RWPE2 (cell line): ENCODE measurements at places on chromosomes 11 and 22.

DNA sequence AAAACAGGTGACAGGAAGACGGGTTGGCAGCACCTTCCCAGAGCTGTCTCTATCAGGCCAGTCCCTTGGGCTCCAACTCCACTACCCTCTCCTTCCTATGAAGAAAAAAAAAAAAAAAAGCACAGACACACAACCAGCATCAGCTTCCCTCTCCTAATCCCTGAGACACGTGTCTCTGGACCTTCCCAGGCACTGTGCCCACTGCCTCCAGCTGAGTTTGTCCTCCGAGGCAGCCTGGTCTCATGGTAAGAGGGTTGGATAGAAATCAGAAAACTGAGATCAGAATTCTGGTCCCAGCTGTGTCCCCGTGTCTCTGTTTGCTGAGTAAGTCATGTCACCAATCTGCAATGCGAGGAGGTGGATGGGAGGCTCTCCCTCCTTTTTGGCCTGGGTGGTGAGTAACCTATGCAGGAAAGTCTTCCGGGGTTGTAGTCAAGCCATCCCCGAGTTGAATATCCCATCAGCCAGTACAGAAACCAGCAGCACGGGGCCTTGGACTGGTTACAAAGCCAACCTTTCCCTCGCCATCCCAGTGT is 193.7 kb upstream of the TBCEL start:
- no peak for DNase-seq

GRCh38 chr11:129295746-129296145 is 79.9 kb upstream of the BARX2 start:
- no peak for DNase-seq

DNA sequence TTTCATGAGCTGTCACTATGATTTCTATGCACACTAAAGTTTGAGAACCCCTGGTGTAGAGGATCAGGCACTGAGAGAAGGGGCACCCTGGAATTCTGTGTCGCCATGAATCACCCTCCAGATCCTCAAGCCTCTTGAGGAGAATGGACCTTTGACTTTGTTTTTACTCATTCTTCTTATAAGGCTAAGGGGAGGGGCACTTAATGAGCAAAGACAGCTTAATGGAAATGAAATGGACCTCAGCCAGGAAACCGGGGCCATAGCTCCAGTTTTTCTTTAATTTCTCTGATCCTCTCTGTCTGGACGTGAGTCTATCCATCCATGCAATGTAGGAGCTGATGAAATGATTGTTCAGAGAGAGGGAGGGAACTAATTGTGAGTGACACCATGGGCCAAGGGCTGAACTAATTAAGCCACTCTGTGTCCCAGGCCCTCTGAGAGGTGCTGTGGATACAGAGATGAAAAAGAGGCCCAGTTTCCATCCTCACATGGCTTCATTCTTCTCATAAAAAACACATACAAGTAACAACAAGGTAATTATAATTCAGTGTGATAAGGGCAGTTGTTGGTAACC is 32.8 kb downstream of the OR2AT4 start:
- no peak for DNase-seq

GRCh38 chr22:41899992-41900651 is 14.8 kb downstream of the SHISA8 start:
- DNase-seq, result no peak

GRCh38 chr22:25548866-25549464 is 15.5 kb upstream of the GRK3 start:
- no peak for DNase-seq

DNA sequence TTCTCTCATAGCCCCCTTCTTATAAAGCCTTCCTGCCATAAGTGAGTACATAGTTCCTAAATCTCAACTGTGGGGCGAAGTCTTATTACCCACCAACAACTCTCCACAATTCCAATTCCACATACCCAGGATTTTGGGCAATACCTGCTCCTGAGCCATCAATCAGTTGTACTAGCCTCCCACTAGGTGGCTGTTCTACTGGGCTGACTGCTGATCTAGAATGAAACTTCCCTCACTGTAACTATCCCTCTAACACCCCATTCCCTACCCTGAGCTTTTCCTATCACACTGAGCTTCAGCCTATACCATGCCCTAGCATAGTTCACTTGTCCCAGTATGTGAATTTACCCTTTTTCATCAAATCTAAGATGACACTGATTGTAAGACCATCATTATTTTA is 52.5 kb downstream of the RRAS2 start:
- DNase-seq, result no peak

DNA sequence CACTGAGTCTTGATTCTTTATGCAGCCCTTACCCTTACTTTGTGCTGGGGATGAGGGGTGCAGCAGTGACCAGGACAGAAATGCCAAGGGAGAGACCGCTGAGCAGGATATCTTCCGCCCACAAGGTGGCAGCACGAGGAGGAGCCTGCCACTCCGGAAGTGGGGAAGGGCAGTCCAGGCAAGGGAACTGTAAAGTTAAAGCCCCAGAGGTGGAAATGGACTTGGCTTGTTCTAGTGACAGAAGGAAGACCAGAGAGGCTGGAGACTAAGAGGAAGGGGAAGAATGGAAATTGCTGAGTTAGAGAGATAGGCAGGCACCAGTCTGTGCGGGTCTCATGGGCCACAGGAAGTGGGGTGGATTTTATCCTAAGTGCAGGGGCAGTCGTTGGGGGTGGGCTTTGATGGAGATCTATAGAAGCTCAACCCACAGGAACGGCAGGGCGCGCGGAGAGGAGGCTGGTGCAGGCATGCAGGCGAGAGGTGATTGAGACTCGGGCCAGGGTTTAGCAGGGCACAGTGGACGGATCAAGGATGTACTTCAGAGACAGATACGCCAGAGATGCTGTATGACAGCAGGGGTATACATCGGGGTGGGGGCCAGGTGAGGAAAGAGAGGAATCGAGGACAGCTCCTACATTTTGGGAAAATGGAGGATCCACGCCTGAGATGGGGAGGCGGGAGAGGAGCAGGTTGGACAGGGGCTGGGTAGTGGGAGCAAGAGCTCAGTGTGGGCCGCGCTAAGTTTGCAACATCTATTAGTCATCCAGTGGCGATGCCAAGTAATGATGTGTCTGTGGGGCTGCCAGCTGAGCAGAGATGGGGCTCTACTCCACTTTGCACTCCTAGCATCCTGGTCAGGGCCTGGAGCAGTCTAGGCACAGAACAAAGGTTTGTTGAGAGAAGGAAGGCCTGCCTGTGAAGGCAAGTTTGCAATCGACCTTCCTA is 3.3 kb upstream of the GRK2 start:
- peak; percentile 81 for DNase-seq

DNA sequence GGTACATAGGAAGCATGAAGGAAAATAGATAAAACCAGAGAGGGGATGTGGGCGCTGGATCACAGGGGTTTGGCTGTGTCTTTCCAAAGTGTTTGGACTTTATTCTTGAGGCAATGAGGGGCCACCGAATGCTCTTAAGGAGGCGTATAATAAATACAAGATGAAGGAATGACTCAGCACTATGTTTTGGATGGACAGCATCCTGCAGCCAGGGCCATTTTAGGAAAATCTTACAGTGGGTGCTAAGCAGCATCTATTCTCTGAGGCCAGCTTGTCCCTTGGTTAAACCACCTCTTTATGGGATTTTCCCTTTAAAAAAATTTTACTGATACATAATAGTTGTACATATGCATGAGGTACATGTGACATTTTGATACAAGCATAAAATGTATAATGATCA is 4.3 kb upstream of the LDHA start:
- no peak for DNase-seq

GRCh38 chr11:765025-765801 is 12.1 kb downstream of the GATD1 start:
- peak; percentile 74 for DNase-seq

DNA sequence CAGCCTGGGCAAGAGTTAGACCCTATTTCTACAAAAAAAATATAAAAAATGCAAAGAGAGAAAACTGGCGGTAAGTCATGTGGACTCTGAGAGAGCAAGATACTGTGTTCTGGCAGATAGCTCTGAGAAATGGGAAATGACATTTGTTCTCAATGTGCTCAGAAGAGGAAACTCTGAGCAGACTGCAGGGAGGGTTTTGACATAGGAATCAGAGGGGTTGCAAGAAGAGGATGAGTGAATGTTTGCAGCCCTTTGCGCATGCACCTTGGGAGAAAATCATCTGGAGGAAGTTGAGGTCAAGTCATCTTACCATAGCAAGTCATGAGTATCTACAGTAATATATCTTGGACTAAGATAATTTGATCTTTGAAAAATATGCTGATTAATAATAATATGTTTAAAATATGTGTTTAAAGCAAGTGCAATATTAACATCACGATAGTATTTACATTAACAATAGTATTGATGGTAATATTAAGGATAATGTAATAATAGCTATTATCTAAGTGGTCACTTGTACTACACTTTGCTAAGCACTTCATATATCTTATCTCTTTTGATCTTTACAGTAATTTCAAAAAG is 2.6 kb downstream of the ACER3 start:
- no peak for DNase-seq

DNA sequence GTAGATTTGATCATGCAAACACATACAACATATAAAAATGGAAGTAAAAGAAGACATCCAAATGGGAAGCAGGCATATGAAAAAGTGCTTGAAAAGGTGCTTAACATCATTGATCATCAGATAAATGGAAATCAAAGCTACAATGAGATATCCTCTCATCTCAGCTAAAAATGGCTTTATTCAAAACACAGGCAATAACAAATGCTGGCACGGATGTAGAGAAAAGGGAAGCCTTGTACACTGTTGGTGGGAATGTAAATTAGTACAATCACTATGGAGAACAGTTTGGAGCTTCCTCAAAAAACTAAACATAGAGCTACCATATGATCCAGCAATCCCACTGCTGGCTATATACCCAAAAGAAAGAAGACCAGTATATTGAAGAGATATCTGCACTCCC is 549 bp upstream of the TCN1 start:
- no peak for DNase-seq

DNA sequence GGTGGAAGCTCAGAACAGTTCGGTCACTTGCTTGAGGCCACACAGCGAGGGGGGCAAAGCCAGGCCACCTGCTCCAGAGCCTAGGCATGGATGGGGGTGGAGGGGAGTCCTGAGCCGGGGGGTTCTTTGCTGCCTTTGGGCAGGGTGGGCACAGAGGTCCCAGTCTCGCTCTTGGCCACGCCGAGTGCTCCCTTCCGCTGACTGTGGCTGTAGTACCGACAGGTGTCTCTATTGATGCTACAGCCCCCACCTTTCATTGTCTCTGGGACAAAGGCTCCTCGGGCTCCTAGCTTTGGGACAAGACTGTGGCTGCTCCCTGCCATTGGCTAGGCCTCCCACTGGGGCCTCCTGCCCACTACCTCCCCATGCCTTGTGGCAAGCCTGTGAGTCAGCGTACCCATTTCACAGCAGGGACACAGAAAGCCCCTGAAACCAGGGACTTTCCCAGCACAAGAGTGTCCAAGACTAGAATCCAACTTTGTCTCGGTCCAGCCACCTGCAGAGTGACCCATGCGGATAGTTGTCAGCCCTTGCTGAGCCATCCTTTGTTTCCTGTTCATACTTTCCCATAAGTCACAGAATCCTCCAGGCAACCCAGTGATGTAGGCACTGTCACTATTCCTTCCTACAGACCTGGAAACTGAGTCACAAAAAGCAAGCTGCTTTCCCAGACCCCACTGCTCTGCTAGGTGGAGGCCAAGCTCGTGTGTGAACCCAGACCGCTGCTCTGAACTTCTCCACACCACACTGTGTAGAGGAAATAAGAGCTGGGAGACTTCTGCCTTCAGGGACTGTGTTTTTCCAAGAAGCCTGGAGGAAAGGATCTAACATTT is 17.2 kb downstream of the MYEOV start:
- peak; percentile 42 for DNase-seq

DNA sequence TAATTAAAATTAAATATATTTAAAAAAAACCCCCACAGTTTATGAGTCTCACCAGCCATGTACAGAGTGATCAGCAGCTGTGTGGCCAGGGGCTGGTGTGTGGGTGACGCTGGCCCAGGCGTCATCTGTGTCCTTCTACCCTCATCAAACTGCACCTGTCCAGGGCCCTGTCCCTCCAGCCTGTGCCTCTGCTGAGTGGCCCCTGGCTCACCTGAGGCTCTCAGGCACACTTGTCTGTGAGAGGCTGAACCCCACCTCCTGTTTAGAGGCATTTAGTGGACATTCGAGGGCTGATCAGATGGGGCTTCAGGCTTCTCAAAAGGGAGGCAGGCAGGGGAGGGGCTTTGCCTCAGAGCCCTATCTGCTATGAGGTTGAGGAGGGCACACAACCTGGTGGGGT is 29.9 kb upstream of the SMIM38 start:
- DNase-seq, result no peak

DNA sequence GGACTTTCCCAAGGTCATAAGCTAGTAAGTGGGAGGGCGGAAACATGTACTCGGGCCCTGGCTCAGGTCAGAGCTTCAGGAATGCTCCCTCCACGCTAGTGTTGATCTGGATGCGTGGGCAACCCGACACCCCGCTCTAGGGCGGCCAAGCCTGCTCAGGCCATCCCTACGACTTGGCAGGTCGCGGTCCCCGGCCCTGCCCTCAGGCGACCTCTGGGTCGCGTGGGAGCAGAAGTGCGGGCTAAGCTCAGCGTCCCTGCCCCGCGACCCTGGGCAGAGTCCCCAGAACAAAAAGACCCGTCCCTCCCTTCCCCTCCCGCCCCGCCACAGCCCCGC is 781 bp upstream of the TEF start:
- no peak for DNase-seq

DNA sequence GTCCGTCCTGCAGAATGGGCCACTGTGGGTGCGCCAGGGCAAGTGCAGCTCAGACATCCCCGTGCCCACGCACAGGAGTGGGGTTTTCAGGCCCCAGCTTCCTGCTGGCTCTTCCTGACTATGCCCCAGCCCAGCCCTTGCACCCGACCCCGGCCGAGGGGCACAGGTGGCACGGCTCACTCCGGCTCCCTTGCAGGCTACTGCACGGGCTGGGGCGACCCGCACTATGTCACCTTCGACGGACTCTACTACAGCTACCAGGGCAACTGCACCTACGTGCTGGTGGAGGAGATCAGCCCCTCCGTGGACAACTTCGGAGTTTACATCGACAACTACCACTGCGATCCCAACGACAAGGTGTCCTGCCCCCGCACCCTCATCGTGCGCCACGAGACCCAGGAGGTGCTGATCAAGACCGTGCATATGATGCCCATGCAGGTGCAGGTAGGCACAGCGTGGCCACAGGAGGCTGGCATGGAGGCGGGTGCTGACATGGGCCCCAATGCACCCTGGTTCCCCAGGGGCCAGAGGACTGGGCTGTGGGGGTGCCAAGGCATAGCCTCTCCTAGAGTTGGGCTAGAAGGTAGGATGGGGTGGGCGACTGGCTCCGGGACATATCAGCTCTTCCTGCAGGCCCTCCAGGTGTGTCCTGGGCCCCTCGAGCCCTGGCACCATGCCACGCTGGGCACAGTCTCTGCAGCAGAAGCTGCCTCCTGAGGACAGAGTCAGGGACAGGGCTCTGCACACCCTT is 27.7 kb downstream of the MUC2 start:
- no peak for DNase-seq
